Stimulated activated memory B cell treated with anti-CD40 and anti-IgM and Interleukin-4, amounts not matched to agents 10 μg/mL and 1 μg/mL and 100 μg/mL, for 72 hours (primary cell): ENCODE measurements at places on chromosomes 7 and 10.
A peak's percentile ranks its signal among the peaks of the same experiment; 100 is the strongest.

DNA sequence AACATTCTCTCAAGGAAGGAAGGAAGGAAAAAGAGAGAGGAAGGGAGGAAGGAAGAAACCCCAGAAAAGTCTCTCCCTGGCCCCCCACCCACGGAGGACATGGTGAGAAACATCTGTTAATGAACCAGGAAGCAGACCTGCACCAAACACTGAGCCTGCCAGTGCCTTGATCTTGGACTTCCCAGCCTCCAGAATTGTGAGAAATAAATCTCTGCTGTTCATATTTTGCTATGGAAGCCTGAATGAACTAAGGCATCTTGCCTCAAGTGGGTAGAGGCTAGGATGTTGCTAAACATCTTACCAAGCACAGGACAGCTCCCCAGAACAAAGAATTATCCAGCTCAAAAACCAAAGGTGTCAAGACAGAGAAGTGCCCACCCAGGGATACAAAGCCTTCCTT is 19.1 kb downstream of the LRRC20 start:
- ATAC-seq: no peak

DNA sequence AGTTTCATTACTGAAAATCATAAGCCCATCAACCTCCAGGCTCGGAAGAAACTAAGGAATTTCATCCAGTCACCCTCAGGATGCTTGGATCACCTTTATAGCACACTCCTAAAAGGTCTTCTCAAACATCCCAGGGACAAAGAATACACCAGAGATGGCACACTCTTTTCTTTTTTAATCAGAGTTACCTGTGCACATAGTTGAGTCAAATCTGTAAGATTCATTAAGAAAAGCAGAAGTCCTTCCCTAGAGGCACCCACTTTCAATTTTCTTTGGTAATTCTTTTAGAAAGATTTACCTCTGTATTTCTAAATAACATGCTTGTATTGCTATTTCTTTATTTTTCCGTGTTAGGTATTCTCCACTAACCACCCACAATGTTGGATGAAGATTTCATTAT is 50.6 kb upstream of the IL6 start:
- ATAC-seq: peak; percentile 81

DNA sequence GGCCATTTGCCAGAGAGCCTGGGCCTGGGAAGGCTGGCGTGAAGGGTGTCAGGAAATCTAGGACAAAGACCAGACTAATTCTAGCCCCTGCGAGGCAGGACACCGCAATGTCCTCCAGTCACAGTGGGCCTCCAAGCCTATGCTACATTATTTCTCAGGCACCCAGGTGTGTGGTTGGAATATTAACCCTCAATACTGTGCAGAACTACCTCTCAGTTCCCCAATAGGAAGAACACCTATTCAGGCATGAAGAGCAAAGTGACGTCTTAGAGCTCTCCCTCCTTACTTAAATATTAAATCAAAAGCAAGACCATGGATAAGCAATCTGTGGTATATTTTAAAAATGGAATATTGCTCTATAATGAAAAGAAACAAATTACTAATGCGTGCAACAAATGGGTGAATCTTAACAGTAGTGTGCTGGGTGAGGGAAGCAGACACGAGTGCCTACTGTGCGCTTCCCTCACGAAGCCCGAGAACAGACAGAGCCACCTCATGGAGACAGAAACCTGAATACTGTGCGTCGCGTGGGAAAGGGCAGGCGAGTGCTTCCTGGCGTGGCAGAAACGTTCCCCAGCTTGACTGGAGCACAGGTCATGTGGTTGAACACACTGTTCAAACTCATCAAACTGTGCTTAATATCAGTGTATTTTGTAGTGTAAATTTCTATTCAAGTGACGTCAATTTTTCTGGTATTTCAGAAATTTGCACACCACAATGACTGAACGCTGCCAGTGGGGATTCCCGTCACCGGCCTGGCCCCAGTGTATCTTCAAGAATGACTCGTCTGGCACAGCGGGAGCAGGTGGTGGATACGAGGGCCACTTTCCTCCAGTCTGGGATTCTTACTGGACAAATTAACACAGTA is 15.5 kb upstream of the PTPRN2 start:
- peak; percentile 71 for ATAC-seq

DNA sequence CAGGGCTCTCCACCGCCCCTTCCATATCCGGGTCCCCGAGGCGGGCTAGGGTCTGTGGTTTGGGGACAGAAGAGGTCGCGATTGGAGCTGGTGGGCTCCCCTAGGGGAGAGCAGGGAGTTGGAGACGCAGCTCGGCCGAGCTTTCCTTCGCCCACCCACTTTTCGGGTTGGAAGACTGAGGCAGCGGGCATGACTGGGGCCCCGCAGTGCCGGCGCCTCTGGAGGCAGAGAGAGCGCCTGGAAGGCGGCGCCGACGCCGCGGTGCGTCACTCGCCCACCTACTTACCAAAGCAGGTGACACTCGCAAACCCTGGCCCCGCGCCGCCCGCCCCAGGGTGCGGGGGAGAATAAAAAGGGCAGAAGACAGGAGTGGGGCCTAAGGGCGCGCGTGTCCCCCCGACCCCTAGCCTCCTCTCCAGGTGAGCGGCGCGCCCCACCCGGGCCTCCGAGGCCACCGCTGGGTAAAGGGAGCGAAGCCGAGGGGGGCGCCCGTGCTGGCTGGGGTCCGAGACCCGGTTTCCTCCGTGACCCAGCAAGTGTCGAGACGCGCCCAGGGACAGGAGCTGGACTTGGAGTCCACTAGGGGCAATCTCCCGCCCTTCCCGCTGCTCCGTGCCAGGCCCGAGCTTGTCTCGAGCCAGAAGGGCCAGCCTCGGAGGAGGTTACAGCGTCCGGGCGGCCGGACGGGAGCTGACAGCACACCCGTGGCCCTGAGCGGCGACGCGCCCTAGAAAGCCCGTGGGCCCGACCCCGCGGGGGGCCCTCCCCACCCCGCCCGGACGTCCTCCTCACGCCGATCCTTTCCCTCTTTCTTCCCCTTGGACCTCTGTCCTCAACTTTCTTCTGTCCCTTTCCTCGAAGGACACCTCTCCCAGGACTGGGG is 34.4 kb upstream of the GRID1 start:
- ATAC-seq: peak; percentile 76

DNA sequence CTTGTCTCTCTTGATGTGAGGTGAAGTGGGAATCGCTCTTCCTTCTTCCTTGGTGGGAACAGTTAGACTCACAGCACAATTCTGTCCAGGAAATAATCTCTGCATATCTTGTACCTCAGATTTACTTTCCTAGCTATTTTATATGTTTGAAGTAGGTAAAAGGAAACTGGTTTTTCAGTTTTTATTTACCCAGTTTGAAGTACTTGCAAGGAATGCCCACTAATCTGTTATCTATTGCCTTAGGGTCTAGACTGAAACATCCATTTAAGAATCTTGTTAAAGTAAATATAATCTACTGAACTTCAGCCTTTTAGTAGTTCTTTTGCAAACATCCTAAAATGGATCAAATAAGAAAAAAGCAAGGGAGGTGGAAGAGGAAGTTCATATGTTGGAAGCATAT is 229.8 kb downstream of the KCND2 start:
- no peak for ATAC-seq

- ATAC-seq: peak; percentile 13
Observed at GRCh38 chr7:142375710-142376313, 118.0 kb upstream of the PRSS58 start.

GRCh38 chr7:129458171-129458570 is 23.9 kb downstream of the STRIP2 start:
- no peak for ATAC-seq

GRCh38 chr10:88870089-88870488 is 10.0 kb upstream of the STAMBPL1 start:
- no peak for ATAC-seq

DNA sequence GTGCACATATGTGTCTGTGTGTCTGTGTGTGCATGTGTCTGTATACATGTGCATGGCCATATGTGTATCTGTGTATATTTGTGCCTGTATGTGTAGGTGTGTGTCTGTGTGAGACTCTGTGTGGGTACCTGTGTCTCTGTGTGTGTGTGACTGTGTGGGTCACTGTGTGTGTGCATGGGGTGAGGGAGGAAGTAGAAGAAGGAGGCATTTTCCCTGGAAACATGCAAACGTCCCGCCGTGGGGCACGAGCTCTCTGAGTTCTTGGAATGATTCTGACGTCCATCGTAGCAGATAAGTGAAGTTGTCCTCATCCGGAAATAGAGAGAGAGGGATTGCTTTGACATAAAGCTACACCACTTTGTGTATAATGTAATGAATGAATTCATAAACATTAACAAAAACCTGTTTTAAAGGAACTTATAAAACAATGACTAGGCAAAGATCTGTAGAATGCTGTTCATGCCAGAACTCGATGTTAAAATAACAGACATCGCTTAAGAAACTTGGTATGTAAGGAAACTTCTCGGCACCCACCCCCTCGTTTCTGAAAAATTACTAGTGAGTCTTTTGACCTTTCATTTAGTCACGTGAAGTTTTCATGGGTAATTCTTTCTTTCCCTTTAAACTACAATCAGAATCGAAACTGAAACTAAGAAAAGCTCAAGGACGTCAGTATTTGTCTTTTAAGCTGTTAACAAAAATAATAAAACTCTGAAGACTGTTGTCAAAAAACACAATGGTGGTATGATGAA is 43.6 kb upstream of the KLF6 start:
- ATAC-seq: peak; percentile 63

- no peak for ATAC-seq
Observed at GRCh38 chr7:64277630-64278029, 36.1 kb upstream of the ZNF736 start.

DNA sequence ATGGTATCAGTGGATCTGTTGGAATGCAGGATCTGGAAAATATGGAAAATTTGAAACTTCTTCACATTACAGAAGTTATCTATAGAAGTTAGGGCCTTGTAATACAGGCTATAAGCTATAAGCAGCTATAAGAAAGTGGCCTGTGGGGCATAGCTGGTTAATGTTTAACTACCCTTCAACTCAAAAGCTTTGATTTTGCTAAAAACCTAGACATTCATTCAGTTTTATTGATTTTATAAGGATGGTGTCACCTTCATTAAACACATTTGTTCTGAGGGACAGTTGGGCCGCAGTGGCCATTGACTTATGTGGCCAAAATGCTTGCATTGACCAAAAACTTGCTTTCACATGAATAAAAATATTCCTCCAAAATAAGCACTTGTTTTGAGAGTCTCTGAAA is 13.1 kb upstream of the AKR1C3 start:
- ATAC-seq: no peak

- ATAC-seq: no peak
Observed at GRCh38 chr10:69281507-69282413, 3.5 kb downstream of the HK1 start.

DNA sequence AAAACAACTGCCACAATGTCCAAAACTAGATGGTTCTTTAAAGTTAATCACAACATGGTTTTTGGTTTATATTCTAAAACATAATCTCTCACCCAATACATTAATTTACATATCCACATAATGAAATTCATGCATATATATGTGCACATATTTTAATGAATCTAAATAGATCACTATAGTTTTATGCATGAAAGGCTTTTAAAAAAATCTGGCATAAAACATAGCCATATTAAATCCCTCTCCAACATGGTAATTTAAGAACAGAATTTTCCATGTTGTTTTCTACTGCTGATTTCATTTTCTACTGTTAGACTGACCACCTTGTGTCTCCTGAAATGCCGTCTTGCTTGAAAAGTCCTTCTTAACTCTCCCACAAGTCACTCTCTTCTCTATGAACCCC is 196.1 kb upstream of the AOAH start:
- no peak for ATAC-seq

DNA sequence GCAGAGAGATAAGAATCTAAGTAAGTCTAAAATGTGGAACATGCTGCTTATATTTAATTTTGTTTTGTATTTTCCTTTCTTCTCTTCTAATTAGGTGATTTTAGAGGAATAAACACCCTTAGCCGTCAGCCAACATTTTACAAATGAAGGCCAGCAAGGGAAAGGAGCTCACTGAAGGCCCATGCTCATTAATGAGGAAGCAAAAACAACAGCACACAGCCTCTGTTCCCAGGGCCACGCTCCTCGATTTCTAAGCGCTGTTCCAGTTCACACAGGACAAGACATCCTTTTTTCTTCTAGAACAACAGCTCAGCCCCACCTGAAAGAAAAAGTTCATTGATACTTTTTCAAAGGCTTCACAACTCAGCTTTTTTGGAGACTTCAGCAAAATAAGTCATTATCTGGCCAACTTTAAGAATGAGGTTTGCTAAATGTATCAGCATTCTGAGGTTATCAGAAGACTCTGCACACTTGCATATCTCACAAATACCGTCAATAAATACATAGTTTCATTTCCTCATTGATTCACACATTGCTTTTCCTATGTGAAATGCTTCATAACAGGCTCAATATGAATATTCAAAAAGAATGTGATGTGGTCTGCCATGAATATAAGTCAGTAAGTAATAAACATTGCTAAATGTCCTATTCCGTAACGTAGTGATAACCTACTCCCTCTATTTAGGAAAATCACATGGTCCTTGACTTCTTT is 34.8 kb upstream of the SFMBT2 start:
- peak; percentile 81 for ATAC-seq

DNA sequence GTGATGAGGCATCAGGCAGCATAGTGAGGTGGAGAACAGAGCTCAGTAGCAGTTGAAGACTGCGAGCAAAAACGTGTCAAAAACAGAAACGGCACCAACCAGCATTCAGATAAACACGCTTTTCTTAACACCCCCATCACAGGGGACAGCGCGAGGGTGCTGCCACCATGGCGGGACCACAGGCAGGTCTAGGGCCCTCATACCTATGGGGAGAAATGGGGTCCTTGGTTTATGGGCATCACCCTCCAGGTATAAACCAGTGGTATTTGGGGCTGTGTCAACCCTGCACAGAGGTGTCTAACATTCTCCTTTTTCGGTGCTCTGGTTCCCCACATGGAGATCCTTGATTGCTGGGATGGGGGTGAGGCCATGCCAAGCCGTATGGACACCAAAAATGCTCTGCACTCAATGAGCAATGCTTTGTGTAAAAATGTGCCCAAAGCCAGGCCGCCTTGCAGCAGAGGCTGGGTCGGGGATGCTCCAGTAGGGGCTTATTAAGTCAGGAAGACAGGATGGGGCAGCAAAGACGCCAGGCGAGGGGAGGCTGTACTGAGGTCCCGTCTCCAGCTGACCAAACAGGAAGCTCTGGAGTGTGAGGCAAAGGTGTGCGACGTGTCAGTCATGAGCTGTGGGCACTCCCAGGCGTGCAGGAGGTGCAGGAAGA is 191.5 kb downstream of the WDR37 start:
- no peak for ATAC-seq

DNA sequence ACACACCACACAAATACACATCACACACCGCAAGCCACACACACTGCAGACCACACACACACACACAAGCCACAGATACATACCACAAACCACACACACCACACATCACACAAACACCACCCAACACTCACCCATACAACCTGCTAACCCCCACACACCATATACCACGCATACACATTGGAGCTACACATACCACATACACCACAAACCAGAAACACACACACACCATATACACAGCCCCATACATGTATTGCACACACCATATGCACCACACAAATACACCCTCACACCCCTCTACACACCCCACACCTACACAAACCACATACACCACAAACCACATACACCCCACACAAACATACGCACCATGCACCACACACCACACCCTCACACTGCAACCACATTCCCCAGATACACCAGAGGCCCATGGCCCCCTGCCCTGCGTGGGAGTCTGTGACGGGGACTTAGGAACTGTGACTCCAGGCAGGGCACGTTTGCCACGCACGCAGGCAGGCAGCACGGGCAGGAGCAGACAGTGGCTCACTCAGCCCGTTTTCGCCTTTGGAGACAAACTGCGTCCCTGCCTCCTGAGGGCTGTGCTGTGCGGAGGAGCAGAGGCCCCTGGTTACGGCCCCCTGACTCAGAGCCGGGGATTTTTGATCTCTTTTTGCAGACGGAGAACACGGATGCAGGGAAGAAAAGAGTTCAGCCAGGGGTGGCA is 52.6 kb downstream of the TMEM209 start:
- no peak for ATAC-seq
